ENCODE measurements at places on chromosomes 6 and 20.

DNA sequence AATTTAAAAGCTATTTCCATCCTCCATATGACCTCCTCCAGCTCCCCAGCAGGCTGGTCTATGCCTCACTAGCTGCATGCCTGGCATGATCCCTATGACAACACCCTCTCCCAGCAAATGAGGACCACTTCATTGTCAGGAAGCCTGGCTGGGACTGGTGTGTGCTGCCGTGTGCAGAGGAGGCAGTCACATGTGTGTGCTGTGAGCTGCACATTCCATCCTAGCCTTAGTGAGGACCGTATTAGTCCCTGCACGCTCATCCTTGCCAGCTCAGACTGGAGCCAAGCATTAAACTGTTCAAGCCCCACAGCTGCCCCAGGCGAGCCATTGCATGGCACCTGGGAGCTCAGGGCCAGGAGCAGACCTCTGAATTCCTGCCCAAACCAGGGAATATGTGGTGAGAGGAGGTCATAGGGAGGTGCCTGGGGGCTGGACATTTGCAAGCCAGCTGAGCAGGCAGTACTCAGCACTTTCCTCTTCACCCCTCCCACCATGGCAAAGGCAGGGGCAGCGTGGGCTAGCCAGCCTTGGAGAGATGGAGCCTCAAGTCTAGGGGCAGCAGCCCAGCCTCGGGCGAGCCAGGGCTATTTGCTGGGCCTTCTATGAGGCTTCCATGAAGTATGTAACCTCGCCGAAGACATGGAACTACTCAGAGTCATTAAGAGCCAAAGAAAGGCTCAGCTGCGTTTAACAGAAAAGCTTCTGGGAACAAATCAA is 8.7 kb upstream of the CCN5 start:
- no peak for DNase-seq

- no peak for DNase-seq
Measured at GRCh38 chr20:58087562-58087858, 140.9 kb downstream of the ANKRD60 start.

GRCh38 chr6:33249732-33250630 is 21.7 kb downstream of the VPS52 start:
- DNase-seq: no peak

DNA sequence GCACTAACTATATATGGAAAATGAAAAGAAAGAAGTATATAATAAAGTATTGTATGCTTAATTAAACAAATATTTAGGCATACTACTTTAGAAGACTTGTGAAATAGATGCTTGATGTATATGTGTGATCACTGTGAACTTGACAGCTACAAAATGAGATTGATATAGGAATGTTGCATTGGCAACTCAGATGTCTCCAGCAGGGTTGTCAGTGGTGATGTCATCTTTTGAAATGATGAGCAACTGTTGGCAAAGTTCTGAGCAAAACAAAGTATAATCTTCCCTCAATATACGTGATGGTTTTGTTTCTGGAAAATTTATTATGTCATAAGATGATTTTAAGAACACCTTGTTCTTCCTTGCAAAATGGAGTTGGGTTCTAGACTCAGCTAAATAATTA is 133.8 kb downstream of the ARID1B start:
- no peak for DNase-seq

- DNase-seq: no peak
Measured at GRCh38 chr6:164554700-164555476, 754.5 kb downstream of the C6orf118 start.

DNA sequence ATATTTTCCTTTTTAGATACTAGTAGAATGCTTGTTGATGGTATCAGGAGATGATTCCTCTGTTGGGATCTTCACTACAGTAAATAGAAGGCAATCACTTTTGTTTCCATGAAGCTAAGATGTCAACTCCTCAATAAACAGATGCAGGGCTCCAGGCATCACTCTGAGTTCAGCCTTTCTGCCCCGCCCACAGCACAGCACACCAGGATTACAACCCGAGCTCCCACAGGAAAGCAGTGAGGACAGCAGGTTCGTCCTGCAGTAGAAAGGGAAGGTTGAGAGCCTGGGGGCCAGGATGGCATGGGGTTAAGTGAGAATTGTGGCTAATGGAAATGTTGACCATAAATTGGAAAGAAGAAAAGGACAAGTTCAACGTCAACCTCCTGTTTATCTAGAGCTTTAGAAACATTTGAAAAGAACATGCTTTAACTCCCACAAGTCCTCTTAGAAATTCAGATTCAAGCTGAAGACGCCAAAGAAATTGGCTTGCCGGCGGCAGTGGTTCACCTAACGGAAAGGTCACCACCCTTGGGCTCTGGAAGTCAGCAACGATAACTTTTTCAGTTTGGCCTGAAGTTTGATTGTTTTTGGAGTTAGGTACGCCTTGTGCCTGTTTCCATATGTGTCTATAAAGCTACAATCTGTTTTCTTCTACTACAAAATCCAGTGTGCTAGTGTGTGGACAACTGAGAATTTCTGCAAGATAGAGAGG is 144.4 kb upstream of the PDE10A start:
- DNase-seq: no peak

- no peak for DNase-seq
Measured at GRCh38 chr6:35543459-35544193, 30.9 kb upstream of the TULP1 start.

DNA sequence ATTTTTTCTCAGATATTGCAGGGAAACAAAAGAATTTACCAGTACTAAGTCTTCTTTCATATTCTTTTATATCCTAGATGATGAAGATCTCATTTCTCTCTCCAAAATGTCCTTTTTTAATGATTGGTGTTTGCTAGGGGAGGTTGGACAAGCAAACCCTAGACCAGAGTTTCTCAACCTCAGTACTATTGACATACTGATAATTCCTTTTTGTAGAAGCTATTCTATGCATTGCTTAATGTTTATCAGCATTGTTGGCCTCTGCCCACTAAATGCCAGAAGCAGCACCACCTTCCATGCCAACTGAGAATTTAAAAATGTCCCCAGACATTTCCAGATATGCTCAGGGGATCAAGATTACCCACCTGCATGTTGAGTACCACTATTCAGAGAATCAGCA is 14.4 kb upstream of the TFAP2B start:
- DNase-seq: no peak

DNA sequence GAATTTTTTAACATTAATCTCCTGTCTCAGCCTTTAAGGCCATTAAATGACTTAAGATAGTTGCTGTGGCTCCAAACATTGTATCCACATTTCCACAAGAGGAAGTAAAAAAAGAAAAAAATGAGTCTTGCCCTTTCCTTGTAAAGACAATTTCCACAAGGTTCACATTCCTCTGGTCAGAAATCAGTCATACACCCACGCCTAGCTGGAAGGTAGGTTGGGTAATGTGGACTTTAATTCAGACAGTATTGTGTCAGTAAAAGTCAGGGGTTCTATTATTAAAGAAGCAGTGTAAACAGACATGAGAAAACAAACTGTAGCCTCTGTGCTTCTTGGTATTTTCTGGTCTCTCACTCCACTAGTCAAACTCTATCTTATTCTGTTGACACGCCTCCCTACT is 682.0 kb downstream of the GRIK2 start:
- no peak for DNase-seq

DNA sequence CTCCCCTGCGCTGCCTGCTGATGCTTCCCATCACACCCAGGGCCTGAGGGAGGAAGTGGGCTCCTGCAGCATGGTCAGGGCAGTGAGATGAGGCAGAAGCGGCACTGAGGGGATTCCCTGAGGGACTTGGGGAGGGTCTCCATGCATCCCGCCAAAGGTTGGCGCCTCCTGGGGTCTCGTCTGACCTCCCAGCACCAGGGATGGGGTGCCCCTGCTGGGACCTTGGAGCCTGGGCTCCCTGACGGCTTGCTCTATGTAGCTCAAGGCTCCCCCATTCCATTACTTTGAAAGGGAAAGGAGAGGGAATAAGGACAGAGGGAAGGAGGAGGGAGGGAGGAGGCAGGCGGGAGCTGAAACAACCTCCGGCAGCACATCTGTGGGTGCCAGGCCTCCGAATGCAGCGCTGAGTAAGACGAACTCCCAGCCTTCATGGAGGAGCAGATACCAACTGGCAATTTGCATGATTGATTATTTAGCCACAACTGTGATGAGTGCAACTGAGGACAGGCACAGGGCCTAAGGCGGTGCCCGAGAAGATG is 259.3 kb downstream of the ERMARD start:
- DNase-seq: no peak

DNA sequence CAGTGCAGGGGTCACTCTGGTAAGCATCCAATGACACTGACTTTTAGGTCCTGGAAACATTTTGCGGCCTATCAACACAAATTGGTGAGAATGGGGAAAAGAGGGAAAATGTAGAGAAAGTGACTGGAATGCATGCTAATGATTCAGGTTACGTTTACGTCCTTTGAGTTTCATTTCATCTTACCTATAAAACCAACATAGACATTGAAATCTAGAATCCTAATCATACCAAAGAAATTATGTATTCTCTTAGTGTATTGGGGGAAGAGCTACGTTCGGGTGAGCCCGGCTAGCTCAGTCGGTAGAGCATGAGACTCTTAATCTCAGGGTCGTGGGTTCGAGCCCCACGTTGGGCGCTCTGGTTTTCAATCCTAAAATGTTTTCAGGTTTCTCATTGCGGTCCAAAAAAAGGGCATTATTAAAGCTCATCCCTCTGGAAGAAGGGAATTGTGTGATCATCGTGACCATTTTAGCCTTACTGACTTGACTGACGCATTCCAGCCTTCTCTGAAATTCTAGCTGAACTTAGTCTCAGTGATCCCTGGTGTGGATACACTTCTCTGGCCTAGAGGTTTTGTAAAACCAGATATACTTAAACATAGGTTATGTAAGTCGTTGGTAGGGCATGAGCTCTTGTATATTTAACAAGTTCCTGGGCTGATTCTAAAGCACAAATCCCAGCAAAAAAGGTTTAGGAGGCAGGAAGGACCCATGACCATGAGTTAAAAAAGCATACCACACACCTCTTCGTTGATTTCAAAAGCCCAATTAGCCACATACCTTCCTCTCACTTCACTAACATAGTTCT is 18.3 kb downstream of the HMGN4 start:
- no peak for DNase-seq

GRCh38 chr6:116954938-116955337 is 77.9 kb downstream of the RFX6 start:
- DNase-seq: no peak

DNA sequence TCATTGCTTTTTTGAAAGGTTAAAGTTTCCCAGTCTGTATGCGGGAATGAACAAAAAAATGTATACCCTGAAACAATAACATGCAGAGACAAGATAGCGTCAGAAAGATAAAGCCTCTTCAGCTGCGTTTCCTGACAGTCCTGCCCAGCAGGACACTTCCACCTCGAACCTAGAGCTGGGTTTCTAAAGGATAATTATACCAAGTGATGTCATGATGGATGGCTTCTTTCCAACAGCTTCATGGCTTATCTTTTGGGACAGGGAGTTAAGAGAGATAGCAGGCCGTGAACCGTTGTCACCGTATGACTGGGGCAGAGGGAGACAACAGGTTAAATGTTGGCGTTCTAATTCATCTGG is 267.6 kb upstream of the SGK1 start:
- DNase-seq: no peak

- no peak for DNase-seq
Measured at GRCh38 chr20:56442389-56443365, 25.8 kb upstream of the RTF2 start.

DNA sequence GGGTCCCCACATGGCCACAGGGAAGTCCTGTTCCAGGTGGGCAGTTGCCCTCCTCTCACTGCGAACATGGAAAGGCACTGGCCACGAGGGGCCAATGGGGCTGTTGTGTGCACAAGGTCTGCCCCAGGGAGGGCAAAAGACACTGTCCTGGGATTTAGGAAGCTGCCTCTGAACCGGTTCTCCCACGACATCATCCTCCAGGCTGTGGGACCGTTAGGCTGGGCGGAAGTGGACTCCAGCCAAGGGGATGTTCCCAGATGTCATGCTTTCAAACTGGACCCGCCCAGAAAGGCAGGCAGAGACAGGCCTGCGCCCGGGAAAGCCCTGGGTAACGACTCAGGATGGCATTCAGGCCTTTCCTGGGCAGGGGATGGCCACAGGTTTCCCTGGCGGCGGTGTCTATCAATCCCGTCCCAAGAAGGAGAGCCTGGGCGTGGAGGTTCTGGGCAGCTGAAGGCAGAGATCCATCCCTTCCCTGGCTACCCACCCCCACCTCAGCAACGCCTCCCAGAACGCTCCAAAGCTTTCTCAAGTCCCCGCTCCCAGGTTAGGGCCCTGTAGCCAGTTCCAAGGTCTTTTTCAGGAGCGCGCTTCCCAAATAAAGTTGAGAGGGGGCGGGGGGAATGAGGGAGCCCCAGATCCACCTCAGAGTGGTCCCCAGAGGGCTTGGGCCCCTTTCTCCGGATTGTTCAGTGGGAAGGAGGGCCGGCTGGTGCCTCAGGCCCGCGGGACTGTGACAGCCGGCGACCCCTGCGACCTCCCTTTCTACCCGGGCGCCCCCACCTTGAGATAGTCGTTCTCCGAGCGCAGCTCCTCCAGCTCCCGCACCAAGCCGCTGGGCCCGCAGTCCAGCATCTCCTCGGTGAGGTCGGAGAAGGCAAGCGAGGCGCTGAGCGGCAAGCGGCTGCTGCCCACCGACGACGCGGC is 13.8 kb upstream of the TLDC2 start:
- DNase-seq: no peak

- DNase-seq: no peak
Measured at GRCh38 chr6:52644253-52644652, 26.7 kb upstream of the TMEM14A start.
